ENCODE measurements at places on chromosomes 2 and 18. TPM values are rescaled to one million over a fixed set of nuclear protein-coding genes. Genes with fewer than 3 reads are reported as not detected.

GRCh38 chr2:103183061-103183460, 421.2 kb downstream of the TMEM182 start:
- no peak for DNase-seq

DNA sequence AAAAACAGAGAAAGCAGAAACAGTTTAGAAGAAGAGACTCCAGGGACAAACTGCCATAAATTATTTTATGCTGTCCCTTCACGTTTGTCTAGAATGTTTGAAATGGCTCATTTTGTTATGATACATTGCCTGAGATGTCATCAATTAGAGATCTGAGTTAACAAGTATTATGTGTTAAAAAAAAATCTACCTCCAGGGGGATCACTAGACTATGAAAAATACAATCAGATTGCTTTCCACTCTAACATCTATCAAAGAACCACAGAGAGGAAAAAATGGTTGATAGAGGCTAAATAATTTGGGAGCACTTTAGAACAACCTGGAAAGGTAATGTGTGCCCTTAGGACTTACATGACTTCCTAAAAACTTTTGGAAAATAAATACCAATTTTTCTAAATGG, 103.8 kb upstream of the CCDC150 start:
- DNase-seq, result no peak

DNA sequence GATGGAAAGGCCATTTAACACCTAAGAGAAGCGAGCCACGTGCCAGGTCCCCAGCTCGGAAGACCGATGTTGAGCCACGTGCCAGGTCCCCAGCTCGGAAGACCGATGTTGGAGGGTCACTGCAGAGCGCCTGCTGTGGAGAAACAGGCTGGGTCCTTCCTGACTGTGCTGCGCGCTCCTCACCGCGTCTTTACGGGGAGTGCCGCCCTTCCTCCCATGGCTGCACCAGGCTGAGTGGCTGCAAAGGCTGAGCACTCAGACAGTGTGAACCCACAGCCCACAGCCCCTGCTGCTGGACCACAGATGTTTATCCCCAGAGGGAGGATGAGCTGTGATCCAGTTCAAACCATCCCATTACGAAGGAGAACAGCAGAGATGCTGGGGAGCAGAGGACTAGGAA, 55.7 kb downstream of the RTP5 start:
- DNase-seq, result no peak

DNA sequence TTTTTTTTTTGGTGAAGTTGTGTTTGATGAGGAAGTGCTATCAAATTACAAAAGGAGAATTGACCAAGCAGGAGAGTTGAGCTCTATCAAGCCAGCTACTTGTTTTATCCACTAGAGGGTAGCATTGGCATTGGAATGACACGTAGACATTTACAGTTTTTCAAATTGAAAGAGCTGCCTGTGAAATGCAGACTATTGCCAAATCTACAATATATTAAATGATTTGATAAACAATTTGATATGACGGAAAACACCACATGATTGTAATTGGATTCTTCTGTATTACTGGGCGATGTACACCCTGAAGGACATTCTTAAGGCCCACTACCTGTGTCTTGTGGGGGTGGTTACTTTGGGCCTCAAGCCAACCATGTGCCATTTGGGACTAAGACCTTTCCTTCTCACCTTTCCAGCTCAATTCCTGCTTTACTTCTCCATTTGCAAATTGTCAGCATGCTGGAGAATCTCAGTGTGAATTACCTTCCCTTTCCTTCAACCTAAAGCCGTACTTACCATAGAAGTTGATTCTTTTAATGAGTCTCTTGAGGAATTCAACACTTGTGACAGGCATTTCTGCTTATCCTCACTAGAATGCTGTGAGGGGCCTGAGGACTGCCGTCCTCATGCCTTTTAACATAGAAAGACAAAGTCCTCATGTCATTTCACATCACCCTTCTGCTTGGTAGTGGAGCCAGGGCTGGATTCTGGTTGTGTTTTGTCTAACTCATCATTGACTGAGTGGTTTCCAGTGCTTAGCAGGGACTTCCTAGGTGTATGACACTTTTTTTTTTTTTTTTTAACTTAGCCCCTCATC, 134.8 kb upstream of the THUMPD2 start:
- peak; percentile 37 for DNase-seq

Gene CSRNP3
- not detected for total RNA-seq

GRCh38 chr2:121664086-121664485, 14.8 kb upstream of the CLASP1 start:
- no peak for DNase-seq

DNA sequence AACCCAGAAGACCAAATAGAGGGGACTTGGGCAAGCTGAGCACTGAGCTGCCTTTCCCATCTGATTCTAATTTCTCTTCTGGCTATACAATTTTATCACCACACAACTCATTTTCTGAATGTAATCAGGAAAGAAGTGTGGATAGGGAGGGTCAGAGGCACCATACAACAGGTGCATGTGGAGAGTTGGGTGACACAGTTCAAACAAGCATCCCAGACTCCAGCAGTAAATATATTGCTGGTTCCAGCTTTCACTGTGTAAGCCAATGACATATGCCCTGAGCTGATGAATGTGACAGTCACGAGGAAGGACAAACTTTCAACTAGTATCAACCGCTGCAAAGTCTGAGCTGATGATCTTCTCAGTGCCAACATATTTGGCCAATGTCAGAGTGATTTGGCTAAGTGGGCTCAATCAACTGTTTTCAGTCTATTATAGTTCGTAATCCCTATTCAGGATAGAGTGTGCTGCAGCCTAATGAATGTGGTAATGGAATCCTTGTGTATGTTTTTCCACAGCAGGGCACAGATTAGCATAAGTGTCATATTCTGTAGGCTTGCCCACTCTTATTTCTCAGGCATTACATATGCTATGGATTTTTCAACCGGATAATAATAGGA, 109.9 kb upstream of the MEIS1 start:
- DNase-seq, result no peak

DNA sequence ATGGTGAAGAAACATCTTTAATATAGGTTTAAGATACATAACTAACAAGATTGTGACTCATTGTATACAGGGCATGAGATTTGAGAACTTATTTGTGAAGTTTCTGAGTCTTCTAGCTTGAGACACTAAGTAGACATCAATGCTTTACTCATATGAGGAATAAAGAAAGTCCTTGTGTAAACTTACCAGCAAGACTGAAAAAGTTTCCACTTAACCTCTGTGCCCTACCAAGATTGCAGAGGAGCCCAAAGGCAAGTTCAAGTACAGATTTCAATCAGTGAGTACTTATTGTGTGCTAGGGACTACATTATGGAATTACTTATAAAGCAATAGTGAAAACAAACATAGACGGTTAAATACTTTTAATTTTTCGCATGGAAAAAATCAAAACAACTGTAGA, 1041.2 kb upstream of the CELF4 start:
- DNase-seq, result no peak

DNA sequence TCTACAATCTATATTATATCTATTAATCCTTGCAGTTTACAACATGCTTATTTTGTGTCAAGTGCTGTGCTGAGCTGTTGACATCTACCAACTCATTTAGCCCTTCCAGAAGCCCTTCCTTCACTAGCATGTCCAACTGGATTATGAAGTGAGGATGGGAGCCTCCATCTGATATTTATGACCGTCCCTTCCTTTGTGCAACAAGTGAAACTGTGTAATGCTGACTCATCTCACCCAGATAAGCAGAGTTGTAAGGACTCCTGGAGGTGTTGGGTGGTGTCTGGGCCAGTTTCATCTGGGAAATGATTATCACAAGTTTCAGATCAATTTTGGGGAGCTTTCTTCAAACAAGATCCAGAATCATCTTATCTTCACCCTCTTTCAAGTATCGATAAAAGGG, 156.6 kb upstream of the ETAA1 start:
- DNase-seq, result no peak

All from SJSA1 (cell line).